ENCODE measurements at places on chromosomes 5 and 9. TPM values are rescaled to one million over a fixed set of nuclear protein-coding genes. Genes with fewer than 3 reads are reported as not detected.

ZNF454 gene
- not detected for total RNA-seq

PRR16 gene
- total RNA-seq: not detected

GAPT gene
- not detected for total RNA-seq

WNK2 gene
- 0.93 TPM for total RNA-seq

ZNF782 gene
- total RNA-seq: 5.7 TPM

TCOF1 gene
- total RNA-seq: 55.3 TPM

DMRT3 gene
- total RNA-seq: not detected

WDR70 gene
- total RNA-seq: 39.4 TPM

ANGPTL2 gene
- total RNA-seq: not detected

CFAP157 gene
- 0.13 TPM for total RNA-seq

CD74 gene
- 265 TPM for total RNA-seq

NADK2 gene
- total RNA-seq: 11.0 TPM

LECT2 gene
- total RNA-seq: not detected
